Activated gamma-delta T cell (primary cell): ENCODE measurements at places on chromosomes 7 and 10.

- DNase-seq, result no peak
Observed at GRCh38 chr10:122161795-122162194, 109.3 kb upstream of the BTBD16 start.

DNA sequence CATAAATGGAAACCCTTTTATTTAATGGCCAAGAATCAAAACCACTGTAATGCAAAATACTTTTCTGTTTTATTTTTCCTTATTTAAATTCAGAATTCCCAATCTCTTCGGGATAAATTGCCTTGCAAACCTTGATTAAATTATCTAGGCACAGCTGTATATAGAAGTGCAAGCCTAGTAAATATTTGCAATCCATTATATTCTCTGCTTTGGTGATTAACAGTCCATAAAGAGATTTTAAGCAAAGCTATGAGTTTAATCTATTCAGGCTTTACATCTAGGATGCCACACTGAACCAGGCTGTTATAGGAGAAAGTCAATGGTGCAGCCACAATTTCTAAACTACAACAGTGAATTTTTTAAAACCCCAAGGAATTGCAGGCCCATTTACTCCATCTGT is 43.6 kb upstream of the THSD7A start:
- no peak for DNase-seq

DNA sequence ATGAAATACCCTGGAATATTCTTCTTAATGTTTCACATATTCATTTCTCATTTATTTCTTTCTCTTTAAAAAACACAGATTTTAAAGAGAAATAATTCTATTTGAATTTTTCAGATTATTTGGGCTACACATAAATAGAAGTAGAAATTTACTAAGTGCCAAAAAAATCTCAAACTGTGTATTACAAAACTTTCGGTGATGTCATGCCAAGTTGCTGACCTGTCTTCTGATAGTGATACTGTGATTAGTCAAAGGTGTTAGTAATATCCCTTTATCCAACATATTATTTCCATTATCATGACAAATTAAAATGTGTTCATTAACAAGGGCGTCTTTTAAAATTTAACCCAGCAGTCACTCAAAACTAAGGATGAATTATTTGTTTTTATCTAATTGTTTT is 60.1 kb downstream of the COL28A1 start:
- no peak for DNase-seq

- no peak for DNase-seq
Observed at GRCh38 chr10:129545261-129545660, 78.2 kb downstream of the MGMT start.

DNA sequence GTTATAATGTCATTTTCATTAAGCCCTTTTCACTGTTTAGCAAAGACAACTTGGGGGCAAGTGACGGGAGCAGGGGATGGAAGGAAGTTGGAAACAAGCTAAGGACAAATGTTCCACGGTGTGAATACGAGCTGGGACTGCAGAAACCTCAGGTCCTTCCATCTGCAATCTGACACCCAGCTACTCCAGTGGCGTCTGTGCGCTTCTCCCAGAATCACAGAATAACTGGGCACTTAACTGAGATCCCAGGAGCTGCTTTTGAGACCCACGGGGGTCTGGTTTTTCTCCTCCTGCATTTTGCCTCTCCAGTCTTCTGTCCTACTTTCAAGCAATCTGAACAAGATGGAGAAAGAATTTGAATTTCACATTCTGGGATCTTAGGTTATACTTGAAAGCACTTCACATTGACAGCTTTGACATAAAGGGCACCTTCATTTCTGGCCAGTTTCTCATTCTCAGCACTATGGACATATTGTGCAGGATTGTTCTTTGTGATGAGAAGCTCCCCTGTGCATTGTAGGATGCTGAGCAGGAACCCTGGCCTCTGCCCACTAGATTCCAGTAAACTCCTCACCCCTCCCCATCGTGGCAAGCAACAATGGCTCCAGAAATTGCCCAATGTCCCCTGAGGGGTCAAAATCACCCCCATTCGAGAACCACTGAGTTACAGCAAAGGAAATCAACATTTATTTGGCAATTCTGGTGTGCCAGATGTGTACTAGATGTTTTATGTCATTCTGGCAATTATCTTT is 194.1 kb downstream of the CACNB2 start:
- DNase-seq, result no peak
